Activated CD4-positive, alpha-beta T cell treated with anti-CD3 and anti-CD28 coated beads, Interleukin-2, Interleukin-4, amounts not matched to agents 100 ng/mL and 50 ng/mL, durations not matched to agents 16 hours and 8 hours (primary cell): ENCODE measurements at places on chromosomes 2 and 18.

DNA sequence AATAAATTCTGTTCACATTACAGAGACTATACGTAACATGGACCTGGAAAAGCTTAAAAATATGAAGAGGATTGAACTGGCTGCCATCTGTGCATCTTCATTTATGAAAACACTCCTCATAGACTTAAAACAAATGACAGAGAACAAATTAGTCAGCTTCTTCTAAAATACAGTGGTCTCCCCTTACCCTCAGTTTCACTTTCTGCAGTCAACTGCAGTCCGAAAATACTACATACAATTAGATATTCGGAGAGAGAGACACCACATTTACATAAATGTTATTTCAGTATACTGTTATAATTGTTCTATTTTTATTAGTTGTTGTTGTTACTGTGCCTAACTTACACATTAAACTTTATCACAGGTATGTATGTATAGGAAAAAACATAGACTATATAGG is 6.5 kb downstream of the RNF103 start:
- no peak for DNase-seq

DNA sequence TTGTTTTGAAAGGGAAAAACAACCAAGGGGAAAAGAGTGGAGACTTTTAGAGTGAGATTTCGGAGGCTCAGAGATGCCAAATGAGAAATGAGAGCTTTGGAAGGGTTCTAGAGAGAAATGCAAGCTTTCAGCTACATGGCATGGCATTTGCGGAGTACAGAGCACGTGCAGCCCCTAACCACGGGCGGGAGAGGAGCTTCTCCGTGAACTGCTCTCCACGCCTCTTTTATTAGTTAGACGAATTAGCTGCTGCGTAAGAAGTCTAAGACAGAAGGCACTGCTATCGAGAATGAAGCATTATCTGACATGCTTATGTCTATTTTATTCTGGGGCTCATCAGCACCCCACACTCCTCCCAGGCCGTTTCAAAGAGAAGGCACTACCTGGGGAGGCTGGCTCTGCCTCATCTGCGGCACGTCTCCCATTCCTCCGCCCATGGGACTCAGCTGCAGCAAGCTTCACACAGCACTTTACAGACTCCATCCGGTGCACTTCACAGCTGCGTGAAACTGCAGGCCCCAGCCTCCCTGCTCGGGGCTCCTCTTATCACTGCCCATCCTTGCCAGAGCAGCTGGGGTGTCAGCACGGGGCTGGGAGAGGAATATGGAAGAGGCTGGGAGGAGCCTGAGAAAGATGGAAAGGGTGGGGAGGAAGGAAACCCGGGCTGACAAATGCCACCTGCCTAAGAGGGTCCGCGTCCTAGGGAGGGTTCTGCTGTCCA is 207.3 kb upstream of the APCDD1 start:
- DNase-seq: no peak

GRCh38 chr2:200226451-200227426 is 79.8 kb upstream of the SPATS2L start:
- DNase-seq: no peak

- no peak for DNase-seq
Measured at GRCh38 chr18:75582406-75582821, 154.9 kb upstream of the SMIM21 start.

DNA sequence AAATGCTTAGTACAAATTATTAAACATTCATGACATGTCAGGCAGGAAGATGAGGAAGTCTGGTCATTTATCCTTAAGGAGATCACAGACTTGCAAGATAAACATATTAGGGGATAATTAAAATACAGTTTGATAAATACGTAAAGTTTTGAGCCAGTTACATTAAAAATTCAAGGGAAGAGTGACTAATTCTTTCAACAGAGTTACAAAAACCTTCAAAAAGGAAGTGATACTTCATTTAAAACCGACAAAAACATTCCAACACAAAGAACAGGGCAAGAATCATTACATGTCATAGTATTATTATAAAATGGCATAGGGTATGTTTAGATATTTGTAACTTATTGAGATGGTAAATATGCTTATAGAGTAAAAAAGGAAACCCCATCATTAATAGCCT is 636.0 kb downstream of the NR4A2 start:
- DNase-seq: no peak

DNA sequence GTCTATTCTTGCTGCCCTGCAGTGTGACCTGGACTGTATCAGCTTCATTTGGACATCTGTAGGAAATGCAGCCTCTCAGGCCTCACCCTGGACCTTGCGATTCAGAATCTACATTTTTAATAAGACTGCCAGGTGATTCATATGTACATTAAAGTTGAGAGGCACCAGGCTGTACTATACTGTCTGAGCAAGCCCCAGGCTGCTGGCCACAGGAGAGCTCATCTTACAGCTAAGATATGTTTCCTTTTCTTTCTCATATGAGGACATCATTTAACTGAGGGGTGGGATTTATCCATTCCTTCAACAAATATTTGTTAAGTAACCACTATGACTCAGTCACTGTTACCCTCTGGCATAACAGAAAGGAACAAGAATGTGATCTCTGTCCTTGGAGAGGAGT is 78.2 kb upstream of the GCFC2 start:
- no peak for DNase-seq

DNA sequence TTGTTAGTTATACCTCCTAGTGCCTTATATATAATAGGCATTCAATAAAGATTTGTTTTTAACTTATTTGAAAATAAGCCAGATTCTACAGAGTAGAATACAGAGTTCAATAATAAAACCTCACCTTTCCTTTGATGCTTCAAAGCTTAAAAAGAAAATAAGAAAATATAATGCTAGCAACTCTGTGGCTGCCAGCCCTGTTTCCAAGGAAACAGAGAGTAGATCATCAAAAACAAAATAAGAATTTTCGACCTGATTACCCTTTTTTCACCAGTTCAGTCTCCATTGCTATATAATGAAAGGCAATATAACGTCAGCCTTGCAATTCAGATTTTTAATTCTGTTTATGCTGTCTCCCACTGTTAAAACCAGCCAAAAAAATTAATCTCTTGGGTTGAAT is 8.9 kb upstream of the PGAP1 start:
- no peak for DNase-seq

DNA sequence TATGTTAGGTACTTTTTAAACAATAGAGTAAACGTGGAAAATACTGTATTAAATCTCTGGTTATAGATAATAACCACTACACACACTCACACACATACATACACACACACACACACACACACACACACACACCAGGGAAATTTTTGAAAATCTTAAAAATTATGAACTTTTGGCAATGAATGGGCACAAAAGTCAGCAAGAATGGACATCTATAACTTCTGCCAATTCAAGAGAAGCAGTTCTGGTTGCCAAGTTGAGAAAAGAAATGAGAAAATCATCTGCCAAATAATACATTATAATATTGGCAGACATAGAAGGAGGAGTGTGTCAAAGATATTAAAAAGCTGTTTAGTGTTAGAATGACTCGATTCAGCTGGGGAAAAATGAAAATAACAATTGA is 42.9 kb upstream of the TMEM178A start:
- no peak for DNase-seq

DNA sequence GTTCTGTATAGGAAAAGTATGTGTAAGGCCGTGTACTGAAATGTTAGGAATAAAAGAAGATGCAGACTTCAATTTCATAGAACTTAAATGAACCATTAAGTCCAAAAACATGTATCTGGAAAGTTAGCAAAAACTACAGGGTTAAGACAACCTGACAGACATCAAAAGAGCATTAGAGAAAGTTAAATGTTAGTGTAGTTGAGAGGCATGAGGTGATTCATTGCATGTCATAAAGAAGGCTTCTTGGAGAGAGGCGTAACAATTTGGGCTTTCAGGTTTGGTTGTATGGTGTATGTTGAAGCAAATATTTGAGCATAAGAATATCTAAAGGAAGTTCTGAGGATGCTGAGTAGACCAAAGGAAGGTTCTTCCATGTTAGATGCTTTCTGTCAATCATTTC is 6.3 kb downstream of the EPC2 start:
- DNase-seq: no peak

DNA sequence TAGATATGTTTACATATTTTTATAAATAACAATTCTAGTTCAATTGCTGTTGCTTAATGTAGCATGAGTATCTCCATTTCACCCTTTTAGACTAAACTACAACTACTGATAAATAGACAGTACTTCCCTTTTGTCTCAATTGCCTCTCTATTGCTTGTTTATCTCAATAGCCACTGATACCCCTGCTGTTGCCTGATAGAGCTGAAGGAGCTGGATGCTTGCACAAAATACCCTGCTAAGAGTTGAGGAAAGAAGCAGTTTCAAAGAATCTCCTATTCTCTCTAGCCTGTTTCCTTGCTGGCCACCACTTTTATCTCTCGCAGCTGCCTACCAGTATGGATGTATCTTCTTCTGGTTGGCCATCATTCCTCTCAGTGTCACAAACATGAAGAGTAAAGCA is 16.9 kb upstream of the ZNF804A start:
- no peak for DNase-seq

GRCh38 chr2:207765547-207765946 is 4.2 kb downstream of the FZD5 start:
- DNase-seq: no peak

DNA sequence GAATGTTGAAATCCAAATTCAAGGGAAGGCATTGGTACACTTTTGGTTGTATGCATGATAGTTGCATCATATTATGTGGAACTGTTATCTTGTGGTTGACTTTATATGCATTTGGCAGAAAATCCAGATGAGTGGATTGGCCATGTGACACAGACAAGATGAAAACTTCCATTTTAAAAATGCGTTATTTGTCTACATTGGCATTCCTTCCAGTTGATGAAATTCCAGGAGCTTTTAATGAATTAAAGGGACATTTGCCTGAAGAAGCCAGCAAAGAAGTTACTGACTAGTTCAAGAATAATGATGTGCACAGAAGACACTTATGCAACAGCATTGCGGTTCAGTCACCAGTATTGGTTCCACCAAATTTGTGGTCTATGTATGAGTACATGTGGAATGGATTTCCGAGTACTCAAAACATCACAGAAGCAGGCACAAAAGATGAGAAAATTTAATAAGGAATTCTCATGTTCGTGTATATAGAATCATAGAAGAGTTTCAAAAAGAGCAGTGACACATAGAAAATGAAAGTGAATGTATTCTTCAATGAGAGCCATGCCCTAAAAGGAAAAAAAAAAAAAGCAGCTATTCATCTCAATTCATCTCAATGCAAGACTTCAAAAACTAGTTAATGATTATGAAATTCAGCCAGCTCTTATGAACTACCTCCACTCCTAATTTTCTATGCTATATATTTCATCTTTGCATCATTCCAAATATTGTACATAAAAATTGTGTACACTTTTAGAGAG is 232.1 kb downstream of the RBM43 start:
- DNase-seq: no peak
